Hepatocyte (in vitro differentiated cells): ENCODE measurements at places on chromosomes 2 and 18. TPM values are rescaled to one million over a fixed set of nuclear protein-coding genes. Genes with fewer than 3 reads are reported as not detected.

VIL1 gene
- total RNA-seq = 218 and 261 TPM in 2 replicates

ADD2 gene
- 1.2 and 2.4 TPM in 2 replicates for total RNA-seq

GPR35 gene
- total RNA-seq = 14.7 and 17.3 TPM in 2 replicates

TANC1 gene
- 18.5 and 20.6 TPM in 2 replicates for total RNA-seq

SERPINB7 gene
- 0.10 and 0.36 TPM in 2 replicates for total RNA-seq

UGT1A4 gene
- total RNA-seq = not detected in 2 replicates

NR4A2 gene
- total RNA-seq = 1.7 and 2.3 TPM in 2 replicates

CCDC141 gene
- total RNA-seq = 5.0 and 7.2 TPM in 2 replicates

AGXT gene
- total RNA-seq = 69.6 and 90.8 TPM in 2 replicates

CAPN14 gene
- total RNA-seq = 0.33 and 0.56 TPM in 2 replicates

C18orf63 gene
- not detected in 2 replicates for total RNA-seq

CROCC2 gene
- total RNA-seq = 0.10 and 0.20 TPM in 2 replicates
